ENCODE measurements at places on chromosomes 12 and 14. TPM values are rescaled to one million over a fixed set of nuclear protein-coding genes. Genes with fewer than 3 reads are reported as not detected.

Gene PZP
- not detected for total RNA-seq

- no peak for DNase-seq
These were observed 83.2 kb downstream of the ITPR2 start for GRCh38 chr12:26749781-26750180.

DNA sequence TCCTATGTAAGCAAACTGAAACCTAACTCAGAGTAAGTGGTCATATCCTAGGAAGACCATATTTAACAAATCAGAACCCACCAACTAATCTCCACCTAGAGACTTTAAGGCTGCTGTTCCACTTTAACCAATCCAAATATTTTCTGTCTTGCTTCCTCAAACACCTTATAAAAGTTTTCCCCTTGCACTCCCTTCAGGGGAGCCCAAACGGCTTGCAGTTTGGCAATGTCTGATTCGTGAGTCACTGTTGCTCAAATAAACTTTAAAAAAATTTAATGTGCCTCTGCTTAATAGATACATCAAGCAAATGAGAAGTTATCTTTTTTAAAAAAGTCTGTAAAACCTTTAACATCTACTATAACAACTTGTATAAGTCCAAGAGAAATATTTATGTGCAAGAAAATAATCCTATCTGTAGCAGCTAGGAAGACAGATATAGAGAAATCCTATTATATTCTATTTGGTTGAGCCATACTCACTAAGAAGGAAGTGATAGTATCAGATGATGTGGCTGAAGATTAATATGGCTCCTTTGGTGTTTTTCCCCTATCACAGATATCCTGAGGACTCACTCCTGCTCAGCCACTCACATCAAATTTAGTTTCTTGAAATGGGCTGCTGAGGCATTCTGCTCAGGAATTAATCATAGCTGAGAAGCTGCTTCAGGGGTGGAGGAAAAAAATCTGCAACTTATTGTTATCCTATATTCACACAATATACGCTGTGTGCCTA lies 65.1 kb upstream of the DUSP6 start:
- no peak for DNase-seq

Gene IL22
- not detected for total RNA-seq

GRCh38 chr14:32382704-32383103 lies 53.6 kb downstream of the AKAP6 start:
- no peak for DNase-seq

Gene TAC3
- total RNA-seq: not detected

DNA sequence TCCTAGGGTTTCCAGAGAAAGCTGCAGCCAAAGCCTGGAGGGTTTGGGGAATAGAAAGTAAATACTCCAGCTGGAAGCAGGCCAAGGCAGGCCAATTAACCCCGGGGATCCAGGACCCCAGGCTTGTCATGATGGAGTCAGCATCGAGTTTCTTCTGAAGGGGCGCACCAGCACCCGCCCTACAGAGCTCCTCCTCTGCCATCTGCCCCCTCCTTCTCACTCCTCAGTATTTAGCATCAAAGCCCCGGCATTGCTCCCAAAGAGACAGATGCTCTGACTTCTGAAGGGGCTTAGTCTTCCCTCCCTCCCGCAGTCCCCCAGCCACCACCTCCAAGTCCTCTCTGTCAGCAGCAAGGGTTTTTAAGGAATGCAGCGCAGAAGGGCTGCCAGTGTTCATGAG lies 285.1 kb upstream of the NOS1 start:
- peak; percentile 13 for DNase-seq

- DNase-seq: peak; percentile 97
These were observed 790 bp downstream of the DYNC1H1 start for GRCh38 chr14:101965181-101965544.

- no peak for DNase-seq
These were observed 172.6 kb downstream of the ANO4 start for GRCh38 chr12:100967189-100967588.

GRCh38 chr12:66050283-66050576 lies 80.3 kb downstream of the LLPH start:
- DNase-seq: no peak

Gene EXOC3L4
- total RNA-seq: not detected

GRCh38 chr12:107393043-107393717 lies 292.4 kb upstream of the PWP1 start:
- no peak for DNase-seq

GRCh38 chr14:104784846-104785707 lies 10.5 kb downstream of the AKT1 start:
- peak; percentile 80 for DNase-seq

DNA sequence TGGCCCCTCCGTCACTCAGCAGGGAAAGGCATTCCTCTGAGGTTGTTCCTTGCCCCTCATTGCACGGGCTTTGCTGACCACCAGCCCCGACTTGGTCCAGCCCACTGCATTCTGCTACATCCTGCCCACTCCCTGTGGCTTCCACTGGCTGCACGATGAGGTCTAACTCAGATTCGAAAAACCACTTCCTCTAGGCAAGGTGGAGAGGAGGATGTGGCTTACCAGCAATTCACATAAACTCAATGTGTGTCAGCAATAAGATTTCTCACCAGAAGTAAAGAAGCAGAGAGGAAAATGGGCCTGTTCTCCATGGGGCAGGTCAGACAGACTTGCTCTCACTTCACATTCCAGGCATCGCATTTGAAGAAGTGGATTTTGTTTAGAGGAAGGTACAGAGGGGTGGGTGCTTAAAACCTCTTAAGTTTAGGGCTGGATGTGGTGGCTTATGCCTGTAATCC lies 14.7 kb downstream of the GPR68 start:
- DNase-seq: peak; percentile 86

Gene BMP4
- 6.8 TPM for total RNA-seq

- DNase-seq: no peak
These were observed 946.0 kb downstream of the GALC start for GRCh38 chr14:87046960-87047359.

DNA sequence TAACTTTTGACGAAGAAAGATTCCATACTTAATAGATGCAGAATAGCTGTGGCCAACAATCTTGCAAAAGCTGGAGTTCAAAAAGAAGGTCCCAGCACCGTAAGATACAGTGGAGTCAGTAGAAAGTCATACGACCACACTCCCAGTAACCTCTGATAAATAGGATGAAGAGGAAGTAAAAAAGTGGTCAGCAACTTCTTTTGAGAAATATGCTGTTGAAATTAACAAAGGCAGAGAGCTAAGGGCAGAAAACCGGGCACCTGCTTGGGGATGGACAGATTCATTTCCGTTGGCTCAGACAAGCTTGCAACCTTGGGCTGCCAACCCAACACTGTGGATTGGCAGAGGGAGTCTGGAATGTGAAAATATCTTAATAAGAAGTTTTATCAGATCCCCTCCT lies 40.0 kb downstream of the BTG1 start:
- no peak for DNase-seq

Gene KLRG1
- total RNA-seq: under 0.01 TPM

Gene CFAP54
- total RNA-seq: 3.2 TPM

DNA sequence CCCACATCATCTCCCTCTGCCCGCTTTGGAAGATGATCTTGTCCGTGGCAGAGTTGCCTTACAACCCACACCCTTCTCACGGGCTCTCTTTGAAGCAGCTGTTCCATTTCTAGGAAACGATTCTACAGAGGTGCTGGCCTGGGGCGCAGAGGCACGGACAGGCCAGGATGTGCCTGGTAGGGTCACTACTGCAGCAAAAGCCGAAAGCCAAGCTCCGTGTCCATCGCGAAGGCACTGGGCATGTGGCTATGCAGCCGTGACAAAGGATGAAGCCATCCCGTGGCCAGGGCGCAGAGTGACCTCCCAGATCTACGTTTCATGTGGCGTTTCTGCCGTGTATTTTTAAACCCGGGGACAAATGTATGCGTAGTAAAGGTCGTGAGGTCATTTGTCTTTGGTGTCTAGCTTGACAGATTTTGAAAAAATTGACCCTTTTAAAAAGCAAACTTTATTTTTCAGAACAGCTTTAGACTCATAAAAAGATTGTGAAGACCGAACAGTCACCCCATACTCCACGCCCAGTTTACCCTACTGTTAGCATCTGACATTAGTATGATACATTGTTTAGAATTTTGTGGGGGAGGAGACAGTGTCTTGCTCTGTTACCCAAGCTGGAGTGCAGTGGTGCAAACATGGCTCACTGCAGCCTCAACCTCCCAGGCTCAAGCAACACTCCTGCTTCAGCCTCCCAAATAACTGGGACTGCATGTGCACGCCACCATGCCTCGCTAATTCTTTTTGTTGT lies 40.4 kb upstream of the NCOR2 start:
- peak; percentile 93 for DNase-seq

Gene AKAP3
- 2.2 TPM for total RNA-seq

DNA sequence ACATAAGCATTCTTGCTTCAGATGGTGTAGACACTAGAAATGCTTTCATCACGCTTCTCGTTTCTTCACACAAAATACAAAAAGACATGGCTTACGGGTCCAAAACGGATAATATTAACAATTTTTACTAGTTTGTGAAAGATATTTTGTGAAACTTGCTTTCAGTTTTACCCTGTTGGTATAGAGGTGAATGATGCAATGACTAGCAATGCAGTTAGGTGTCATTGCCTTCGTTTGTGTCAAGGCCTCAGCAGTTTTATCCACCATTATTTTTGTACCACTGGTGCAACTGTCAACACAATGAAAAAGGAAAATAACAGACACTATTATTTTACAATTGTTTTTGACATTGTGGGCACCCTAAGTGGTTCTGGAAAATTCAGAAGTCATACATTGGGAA lies 323.0 kb downstream of the FLRT2 start:
- DNase-seq: no peak

Gene HOXC12
- total RNA-seq: under 0.01 TPM

DNA sequence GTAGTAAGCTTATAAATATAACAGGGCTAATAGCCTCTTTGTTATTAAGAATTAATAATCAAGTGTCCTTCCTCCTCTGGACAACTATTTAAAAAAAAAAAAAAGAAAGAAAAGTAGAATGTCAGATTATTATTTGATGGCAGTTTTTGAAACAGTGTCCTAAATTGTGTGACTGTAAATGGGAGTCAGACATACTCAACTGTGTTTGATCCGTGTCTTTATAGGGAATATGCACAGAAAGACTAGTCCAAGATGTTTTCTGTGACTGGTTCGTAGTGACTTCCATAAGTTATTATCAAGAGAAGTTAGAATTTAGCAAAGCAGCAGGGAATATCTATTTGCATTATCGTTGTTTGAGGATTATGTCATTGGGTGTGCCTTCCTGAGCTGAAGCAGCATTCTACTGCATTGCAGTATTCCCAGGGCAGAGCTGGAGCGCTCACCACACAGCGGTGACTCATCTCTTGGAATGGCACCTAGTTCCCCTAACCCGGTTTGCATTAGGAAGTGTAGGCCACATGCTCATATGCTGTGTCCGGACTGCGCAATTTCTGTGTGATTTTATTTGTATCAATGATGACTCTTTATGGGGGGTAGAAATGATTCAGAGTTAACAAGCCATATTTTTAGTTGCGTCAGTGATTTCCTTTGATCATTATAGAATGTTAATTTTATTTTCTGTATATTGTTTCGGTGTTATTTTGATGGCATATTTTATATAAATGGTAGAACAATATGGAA lies 7.9 kb downstream of the DYNC1H1 start:
- peak; percentile 94 for DNase-seq

Gene DNAJC22
- 0.29 TPM for total RNA-seq

DNA sequence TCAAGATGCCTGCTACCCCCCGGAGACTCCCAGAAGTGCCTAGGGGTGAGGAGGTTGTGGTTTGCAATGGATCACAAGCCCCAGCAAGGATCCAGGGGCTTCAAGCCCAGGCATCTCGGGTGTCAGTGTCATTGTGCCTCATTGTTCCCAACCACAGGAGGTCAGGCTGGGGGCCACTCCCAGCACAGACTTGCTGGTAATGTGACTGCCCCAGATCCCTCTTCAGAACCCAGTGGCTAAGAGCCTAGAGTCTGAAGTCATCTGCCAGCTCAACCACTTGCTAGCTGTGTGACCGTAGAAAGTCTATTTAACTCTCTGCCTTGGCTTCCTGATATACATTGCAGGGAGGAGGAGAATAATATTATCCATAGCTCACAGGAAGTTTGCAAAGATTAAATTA lies 7.7 kb upstream of the ASB2 start:
- no peak for DNase-seq

- DNase-seq: no peak
These were observed 11.5 kb downstream of the SETD1B start for GRCh38 chr12:121815263-121815662.

DNA sequence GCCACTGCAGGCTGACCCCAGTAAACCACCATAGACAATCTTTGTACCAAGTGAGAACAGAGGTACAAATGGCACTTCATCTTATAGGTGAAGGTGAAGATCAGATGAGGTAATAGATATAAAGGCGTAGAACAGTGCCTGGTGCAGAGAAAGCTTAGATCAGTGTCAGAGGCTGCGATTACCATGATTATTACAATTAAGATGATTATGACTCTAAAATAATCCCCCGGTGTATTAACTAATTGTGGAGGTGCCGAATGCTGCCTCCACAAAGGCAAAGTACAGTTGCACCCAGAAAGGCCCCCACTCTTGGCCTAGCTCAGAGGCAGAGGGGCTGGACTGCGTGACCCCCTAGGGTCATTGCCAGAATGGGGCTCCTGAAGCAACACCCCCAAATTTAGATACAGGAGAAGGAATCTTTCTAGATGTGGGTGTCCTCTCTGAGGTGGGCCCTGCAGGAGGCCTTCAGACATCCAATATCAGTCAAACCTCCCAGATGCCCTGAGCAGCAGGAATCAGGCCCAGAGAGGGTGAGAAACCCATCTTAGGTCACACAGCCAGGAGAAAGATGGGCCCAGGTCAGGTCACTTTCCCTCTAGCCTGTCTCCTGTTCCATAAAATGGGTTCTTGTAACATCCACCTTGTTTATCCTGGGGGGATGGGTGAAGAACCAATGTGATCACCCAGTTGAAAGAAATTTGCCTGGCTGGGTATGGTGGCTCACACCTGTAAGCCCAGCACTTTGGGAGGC lies 139.8 kb downstream of the PHETA1 start:
- no peak for DNase-seq

GRCh38 chr14:105502446-105503295 lies 11.6 kb downstream of the TEDC1 start:
- peak; percentile 62 for DNase-seq

- DNase-seq: peak; percentile 11
These were observed 758.3 kb downstream of the C12orf50 start for GRCh38 chr12:87270919-87271318.

- peak; percentile 71 for DNase-seq
These were observed 185.8 kb upstream of the RMST start for GRCh38 chr12:97276661-97277429.

Gene PPP1R36
- 1.1 TPM for total RNA-seq
